Cortex of kidney (tissue), 1 donor: ENCODE measurements at places on chromosomes 7 and 10.

GRCh38 chr7:140738280-140738679 is 41.8 kb downstream of the NDUFB2 start:
- no peak for DNase-seq

- DNase-seq, result no peak
Measured at GRCh38 chr10:102620591-102621442, 23.5 kb upstream of the TRIM8 start.

DNA sequence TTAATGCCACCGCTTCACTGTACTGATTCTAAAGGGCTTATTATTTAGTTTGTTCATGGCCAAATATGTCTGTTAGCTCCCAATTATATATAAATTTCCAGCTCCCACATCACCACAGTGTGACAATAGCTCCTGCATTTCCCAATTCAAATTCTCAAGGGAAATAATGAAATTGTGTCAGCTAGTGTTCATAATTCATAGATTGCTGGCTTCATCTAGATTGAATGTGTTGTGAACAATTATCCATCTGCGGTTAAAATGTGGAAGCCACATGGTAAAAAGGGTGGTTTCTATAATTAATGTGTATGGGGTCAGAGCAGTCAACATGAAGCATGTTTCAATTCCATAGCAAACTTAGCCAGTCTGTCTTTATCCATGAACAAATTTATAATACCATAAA is 154.3 kb downstream of the SEMA3E start:
- no peak for DNase-seq

GRCh38 chr10:81135851-81136250 is 598.1 kb downstream of the SH2D4B start:
- no peak for DNase-seq

- DNase-seq, result no peak
Measured at GRCh38 chr7:94877731-94878670, 29.4 kb upstream of the PPP1R9A start.

- DNase-seq, result no peak
Measured at GRCh38 chr10:70602665-70603448, at the start of gene PRF1. Gene PRF1 (minus strand): TSS chr10:70602741. CDS start chr10:70600902, 1,839 bp downstream.

GRCh38 chr7:157301610-157302120 is 35.1 kb upstream of the DNAJB6 start:
- DNase-seq, result no peak

DNA sequence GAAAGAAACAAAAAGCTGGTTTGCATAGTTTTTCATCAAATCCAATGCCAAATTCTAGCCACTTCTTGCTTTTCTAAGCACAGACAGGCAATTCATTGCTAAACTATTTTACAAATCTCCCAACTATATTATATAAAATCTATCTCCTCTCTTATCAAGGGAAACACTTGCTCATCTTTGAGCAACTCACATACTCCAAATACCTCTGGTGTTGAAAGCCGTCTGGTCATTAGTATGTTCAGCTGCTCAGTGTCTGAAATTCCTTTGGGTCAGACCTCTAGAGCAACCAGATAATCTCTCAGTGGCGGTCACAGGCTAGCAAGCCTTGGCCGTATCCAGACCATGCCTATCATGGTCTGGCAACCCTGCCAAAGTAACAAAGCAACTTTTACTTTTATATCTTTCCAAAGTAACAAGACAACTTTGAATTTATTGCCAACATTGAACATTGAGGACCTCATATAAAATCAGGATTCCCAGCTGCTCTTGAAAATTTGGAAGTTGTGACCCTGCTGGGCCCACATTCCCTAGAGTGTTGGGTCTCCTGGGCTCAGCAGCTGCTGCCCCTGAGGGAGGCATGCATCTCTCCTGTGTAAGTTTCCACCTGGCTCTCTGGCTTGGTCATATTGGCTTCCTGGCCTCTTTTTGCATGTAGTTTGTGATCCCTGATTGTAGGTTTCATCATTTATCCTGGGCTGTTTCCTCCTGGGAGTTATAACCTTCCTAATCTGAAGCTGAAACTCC is 56.8 kb upstream of the LANCL2 start:
- DNase-seq, result no peak

DNA sequence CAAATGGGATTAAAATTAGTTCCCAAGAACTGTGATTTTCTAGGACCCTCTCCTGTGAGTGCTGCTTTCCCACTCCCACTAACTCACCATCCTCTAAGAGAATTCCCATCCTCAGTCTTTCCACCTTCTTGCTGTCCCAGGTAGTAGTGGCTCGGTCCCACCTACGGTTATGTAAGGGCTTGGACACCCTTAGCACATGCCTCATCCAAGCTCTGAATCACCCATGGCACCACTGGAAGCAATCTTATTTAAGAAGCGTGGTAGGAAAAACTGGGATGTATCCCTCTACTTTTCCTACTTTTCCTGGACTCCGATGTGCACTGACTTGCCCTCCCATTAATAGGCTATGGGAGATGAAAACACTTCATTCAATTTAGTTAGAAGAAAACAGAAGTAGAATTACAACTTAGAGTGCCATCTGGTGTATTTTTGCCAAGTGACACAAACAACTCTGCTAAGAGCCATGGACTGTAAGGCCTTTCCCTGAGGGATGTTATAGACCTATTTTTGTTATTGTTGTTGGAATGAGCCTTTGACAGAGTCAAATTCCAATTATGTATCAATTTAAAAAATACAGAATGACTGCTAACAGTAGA is 13.7 kb upstream of the ANKRD22 start:
- DNase-seq, result no peak

DNA sequence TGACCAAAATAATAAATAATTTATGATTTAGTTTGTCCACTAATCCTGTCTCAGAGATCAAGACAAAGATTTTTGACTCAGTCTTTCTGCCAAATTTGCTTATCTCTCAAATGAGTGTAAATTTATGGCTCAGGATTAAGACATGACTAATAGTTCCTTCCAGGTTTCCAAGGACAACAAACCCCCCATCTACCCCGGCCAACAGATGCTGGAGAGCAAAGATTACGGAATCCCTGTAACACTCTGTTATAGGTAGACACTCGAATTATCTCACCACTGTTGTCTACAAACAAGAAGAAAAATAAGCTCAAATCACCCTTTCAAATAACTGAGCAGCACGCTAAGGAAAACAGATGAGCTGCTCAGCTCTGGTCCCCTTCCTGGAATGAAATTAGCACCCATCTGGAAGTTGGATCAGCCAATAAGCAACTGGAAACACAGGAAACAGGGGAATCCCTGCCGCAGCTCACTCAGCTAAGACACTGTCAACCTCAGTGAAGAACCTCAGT is 56.8 kb upstream of the SVIL start:
- DNase-seq, result no peak

DNA sequence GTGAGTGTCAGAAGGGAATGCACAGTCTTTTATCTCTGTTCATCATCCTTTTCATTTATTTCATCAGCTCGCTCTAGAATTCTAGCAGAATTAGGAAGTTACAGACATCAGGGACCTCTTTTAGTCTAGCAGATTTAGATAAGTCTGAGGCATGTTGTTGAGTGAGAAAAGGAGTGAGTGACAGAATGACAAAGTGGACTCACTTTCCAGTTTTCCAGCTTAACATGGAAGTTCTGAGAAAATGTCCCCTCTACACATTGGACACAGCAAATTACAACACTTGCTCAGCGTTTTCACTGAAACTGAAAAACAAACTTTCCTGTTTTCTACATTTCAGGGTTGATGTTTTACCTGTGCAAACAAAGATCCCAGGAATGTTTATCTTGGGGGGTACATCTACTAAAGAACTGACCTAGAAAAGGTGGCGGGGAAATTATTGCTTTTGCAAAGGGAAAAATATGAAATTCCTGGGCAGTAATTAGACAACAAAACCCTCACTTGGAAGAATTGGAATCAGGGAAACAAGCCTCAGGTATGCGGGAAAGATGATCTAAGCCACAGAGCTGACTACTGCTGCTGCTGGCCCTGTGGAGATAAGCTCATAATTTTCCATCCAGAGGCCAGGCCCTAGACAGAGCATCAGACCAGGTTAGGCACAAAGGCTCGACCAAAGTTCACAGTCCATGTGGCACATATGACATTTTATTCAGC is 14.6 kb upstream of the CYP3A5 start:
- no peak for DNase-seq

DNA sequence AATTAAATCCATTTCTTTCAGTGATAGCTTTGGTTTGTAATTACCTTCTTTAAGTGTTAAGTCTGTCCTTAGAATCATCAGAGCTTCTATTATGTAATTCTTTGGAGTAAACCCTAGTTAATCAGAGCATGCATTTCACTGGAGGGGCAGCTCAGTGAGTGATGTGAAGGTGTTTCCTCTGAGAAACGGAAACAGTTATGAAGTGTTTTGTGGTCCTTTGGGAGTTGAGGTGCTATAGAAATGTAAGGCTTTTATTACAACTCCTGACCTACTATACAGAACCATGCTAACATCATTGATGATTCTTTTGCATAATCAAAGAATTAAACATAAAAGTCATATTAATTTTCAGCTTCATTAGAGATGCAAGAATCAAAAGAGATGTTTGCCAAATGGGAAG is 141.5 kb downstream of the EXOC4 start:
- no peak for DNase-seq

DNA sequence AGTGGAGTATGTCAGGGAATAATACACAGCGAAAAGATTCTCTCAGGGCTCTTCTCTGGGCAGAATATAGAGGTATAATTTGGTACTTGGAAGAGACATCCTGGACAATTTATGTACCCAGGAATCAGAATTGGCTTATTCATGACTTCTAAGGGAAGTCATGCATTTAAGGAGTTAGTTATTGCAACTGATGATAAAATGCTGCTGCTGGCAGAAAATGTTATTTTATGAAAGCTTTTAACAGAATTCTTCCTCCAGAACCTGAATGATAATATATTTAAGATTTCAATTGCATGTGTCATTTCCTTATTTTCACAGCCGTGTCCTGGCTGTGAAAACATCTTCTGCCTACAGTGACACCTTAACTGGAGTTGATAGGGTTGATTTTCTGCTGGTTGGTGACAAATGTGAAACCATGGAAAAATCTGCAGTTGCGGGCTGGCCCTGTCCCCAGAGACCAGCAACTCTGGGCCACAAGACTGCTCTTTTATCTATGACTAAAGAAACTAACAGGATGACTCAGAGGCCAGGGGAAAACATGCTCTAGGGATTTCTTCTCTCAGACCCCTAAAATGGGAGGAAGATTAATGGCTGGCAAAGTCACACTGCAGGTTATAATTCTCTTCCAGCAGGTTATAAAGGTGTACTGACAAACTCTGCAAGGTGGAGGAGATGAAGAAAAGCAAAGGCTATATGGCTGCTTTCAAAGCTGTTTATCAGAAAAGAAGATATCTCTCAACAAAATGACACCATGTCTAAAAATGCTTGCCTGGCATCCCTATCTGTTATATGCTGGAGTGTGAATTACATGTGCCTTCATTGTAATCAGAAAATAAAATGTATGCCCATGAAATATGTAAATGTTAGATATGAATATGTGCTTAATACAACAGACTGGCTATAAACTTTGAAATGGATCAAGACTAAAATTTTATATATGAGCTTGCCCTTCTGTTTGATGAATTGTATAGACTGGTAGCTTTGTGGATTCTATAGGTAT is 12.1 kb upstream of the TRUB1 start:
- DNase-seq, result no peak

- DNase-seq, result no peak
Measured at GRCh38 chr7:105796365-105796764, 80.0 kb downstream of the ATXN7L1 start.
